ENCODE measurements at places on chromosomes 1 and 21.

DNA sequence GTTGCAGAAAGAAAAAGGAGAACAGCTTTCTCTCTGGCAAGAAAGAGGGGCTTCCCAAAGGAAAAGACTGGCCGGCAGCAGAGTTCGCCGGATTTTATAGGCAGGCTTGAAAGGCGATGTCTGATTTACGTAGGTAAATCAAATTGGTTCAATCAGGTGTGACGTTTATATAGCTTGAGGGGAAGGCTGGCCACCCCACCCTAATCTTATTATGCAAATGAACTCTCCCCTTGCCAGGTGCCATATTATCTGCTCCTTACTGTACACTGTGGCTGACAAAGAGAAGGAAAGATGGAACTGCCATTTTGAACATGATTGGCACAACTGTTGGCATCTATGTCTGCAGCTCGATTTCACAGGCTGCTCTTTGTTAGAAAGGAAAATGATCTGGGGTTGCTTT lies 16.8 kb upstream of the INTS3 start:
- DNase-seq = no peak

DNA sequence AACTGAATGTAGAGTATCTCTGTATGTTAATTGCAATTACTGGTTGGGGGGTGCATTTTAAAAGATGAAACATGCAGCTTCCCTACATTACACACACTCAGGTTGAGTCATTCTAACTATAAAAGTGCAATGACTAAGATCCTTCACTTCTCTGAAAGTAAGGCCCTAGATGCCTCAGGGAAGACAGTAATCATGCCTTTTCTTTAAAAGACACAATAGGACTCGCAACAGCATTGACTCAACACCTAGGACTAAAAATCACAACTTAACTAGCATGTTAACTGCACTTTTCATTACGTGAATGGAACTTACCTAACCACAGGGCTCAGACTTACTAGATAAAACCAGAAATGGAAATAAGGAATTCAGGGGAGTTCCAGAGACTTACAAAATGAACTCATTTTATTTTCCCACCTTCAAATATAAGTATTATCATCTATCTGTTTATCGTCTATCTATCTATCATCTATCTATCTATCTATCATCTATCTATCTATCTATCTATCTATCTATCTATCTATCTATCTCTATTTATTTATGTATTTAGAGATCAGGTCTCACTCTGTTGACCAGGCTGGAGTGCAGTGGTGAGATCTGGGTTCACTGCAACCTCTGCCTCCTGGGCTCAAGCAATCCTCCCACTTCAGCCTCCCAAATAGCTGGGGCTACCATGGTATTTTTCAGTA lies 47.8 kb downstream of the CHML start:
- no peak for DNase-seq

- DNase-seq = no peak
Observed at GRCh38 chr1:209685821-209686220, 10.6 kb downstream of the G0S2 start.

DNA sequence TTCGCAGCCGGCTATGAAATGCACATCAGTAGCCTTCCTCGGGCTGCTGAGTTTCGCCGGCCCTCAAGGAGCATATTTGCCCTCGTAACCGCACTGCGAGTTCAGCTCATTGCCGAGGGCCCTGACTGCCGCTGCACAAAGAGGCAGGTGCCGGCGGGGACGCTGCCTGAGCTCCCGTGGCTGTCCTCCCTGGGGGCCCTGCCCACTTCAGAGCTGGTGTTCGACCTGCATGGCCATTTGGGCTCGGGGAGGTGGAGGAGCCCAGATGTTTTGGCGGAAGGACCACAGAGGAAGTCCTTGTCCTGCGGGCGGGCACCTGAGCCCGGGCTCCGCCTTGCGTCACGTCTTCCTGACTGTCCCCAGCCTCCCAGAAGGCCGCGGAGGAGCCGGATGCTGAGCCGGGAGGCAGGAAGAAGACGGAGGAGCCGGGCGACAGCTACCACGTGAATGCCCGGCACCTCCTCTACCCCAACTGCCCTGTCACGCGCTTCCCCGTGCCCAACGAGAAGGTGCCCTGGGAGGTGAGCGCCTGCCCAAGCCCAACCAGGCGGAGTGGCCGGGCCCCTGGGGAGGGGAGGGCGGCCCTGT lies 29.9 kb upstream of the LRRC3 start:
- DNase-seq = no peak

DNA sequence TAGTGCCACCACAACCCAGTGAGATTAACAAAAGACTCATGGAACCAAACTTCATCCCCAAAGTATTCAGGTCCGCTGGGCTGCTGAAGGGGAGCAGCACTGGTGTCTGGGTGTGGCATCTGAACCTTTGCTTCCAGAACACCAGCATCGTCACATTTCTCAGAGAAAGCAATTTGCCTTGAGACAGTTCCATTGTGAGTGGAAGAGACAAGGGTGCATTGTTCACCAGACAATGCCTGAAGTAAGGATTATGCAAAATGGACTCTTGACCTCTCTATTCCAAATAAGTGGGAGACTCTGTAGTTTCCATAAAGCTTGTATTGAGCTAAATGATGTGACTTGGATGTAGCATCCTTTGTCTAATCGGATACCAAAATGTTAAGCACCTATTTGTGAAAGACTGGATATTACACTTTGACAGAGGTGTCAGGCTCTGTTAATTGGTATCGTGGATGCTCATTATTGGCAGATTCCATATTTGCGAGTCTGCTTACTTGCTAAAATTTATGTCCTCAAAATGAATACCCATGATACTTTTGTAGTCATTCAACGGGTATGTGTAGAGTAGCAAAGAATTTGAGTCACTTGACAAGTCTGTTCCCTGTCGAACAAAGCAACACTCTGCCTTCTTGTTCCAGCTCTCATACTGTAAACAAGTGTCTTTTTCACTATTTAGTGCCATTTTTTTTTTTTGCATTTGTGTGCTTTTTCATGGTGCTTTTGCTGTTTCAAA lies 75.6 kb downstream of the MRPS6 start:
- DNase-seq = no peak

DNA sequence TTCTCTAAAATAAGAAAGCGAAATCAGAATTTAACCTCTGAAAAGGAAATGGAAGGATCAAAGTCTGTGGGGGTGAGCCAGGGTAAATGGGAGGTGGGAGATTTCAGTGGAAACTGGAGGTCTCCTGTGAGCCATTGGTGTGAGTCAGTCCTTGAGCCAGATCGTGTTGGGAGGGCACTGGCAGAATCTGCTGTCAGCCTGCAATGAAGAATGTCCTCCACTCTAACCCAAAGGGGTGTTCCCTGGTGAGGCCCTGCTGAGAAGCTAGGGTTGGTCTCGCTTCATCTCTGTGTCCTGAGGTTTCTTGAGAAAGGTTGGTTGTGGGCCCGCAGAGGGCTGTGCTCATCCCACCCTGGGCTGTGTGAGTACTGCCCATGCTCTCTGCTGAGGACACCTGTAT lies 2.4 kb downstream of the QSOX1 start:
- DNase-seq = no peak

DNA sequence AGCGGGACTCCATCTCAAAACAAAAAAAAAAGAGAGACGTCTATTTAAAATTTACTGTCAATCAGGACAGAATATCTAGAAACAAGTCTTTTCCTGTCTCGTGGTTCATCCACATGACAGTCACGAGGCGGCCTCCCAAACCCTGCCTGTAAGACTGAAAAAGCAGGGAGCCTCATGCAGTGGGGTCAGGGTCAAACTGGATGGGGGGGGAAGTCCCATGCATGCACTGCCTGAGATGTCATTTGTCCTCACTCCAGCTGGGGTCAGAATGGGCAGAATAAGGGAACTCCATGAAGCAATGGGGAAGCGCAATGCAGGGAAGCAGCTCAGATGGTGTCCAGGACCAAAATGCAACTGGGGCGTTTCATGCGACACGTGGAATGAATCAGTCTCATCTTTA lies 85.5 kb downstream of the PIK3CD start:
- no peak for DNase-seq

GRCh38 chr1:54668567-54668966 lies 27.0 kb downstream of the MROH7 start:
- no peak for DNase-seq

- DNase-seq = no peak
Observed at GRCh38 chr1:53992085-53992874, 25.7 kb downstream of the LDLRAD1 start.

DNA sequence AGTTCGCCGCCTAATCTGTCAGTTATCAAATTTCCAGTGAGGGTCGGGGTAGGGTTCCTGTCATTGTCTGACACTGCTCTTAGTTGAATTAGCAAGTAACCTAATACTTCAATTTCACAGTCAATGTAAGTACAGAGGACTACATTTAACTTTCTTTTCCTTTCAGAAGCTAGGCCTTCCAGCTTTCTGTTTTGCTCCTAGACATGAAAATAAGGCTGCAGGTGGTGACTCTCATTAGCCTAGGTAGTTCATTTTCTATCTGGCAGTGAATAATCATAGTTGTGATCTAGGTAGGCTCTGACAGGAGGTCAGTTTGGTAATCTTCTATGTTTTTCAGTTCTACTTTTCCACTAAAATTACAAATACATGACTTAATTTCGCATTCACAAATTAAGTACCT lies 783.1 kb downstream of the MRPL39 start:
- no peak for DNase-seq

DNA sequence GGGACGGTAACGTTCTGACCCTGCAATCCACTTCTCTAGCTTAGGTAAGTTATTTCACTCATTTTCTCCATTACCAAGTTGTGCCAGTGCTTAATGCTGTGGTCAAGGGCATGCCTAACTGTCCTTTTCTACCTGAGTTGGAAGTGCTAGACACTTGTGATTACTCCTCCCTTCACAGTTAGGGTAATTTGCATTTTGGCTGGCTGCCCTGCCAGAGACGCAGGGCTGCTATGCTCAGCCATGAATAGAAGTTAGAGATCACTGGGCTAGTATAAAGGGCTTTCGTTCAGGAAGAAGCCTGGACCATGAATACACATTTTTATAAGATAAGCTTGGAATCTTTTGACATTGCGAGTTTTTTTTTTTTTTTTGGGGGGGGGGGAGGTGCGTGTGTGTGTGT lies 633.2 kb upstream of the NEGR1 start:
- no peak for DNase-seq

Data from right lung (tissue), 10 donors.